Lung (tissue), 17 donors: ENCODE measurements at places on chromosomes 12 and 14. TPM values are rescaled to one million over a fixed set of nuclear protein-coding genes. Genes with fewer than 3 reads are reported as not detected.

Gene NR1H4
- not detected for total RNA-seq

Gene TBX3
- 126 TPM for total RNA-seq

Gene CAPZA3
- total RNA-seq = not detected

DNA sequence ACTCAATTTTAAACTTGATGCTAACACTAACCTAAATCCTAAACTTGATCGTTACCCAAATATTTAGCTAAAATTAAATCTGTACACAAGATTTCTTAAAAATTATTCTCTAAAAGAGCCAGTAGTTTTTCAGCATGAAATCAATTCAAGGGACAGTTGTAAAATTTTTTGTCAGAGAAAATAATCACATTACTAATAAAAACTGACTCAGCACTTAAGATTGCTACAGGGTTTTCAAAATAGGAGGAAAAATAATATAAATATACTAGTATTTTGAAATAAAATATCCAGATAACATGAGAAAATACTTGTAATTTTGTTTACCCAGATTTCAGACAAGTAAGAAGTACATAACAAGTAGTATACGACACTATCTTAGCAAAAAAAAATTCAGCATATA, 1268.1 kb upstream of the USP15 start:
- H3K27me3 ChIP-seq = no peaks in the 10 kb centered on the region
- DNase-seq = no peak
- H3K4me3 ChIP-seq = no peak overlapping the region
- no peak overlapping the region for H3K27ac ChIP-seq

DNA sequence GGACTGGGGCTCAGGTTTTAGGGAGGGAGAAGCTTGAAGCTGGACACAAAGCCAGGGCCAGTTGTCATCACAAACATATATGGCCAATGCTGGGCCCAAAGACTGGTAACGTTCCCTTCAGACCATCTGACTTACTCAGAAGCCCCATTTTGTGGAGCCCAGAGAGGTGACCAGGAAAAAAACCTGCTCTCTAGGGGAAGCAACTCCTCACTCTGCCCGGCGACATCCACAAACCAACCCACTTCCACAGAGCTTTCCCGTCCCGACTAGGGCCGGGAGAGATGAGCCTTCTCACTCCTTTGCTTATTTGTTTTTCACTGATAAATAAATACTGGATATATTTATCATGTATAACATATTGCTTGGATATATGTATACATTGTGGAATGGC, 180.9 kb upstream of the RTL1 start:
- no peak for DNase-seq
- H3K4me1 ChIP-seq = no peaks in the 10 kb centered on the region
- no peak overlapping the region for H3K27ac ChIP-seq
- H3K27me3 ChIP-seq = peaks cover 6% of the 10 kb centered on the region
- no peaks in the 10 kb centered on the region for H3K36me3 ChIP-seq
- no peak overlapping the region for H3K4me3 ChIP-seq

- no peak for DNase-seq
- H3K4me1 ChIP-seq = peaks cover 11% of the 10 kb centered on the region
- no peak overlapping the region for H3K4me3 ChIP-seq
- no peaks in the 10 kb centered on the region for H3K36me3 ChIP-seq
- H3K27ac ChIP-seq = no peak overlapping the region
These were observed 68.6 kb downstream of the HMGA2 start for GRCh38 chr12:65892841-65893251.

DNA sequence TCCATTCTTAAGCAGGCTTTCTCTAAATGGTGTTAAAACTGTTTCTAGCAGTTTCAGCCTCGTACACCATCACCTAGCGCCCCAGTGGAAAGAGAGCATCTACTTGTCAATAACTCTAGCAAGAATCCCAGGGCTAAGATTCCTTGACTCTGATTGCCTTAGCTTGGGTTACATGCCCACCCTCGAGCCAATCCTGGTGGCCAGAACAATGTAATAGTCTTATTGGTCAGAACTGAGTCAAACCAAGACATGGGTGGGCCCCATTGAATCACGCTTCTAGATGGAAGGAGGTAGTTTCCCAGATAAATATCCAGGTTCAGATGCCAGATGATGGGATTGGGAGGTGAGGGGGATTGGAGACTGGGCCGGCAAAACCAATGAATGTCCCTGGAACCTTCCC, 55.9 kb upstream of the MED13L start:
- no peak overlapping the region for H3K4me3 ChIP-seq
- H3K27ac ChIP-seq = no peak overlapping the region
- H3K4me1 ChIP-seq = no peaks in the 10 kb centered on the region

- no peak overlapping the region for H3K27ac ChIP-seq
- H3K4me1 ChIP-seq = no peaks in the 10 kb centered on the region
- H3K36me3 ChIP-seq = no peaks in the 10 kb centered on the region
- H3K27me3 ChIP-seq = no peaks in the 10 kb centered on the region
- no peak overlapping the region for H3K4me3 ChIP-seq
These were observed 62.3 kb upstream of the CCDC175 start for GRCh38 chr14:59638885-59639284.

GRCh38 chr14:85867450-85867849, 337.5 kb downstream of the FLRT2 start:
- no peaks in the 10 kb centered on the region for H3K36me3 ChIP-seq
- no peaks in the 10 kb centered on the region for H3K4me1 ChIP-seq
- no peak overlapping the region for H3K27ac ChIP-seq
- no peak for DNase-seq
- H3K27me3 ChIP-seq = no peaks in the 10 kb centered on the region

DNA sequence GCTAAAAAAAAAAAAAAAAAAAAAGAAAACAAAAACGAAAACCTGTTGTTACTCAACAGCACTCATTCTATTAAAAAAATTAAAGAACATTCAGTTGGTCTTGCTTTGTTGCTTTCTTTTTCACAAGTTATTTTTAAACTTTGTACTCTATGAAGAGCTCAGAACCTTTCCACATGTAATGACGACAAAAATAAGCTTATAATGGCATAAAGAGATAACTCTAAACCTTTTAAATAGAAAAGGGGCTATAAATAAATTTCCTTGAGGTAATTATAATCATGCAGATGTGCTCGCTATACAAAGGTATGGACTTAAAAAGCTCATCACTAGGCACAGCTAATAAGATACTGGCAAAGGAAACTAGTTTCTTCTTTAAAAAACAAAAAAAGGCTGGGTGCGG, 13.4 kb downstream of the NR2C1 start:
- no peak overlapping the region for H3K27ac ChIP-seq
- H3K27me3 ChIP-seq = no peaks in the 10 kb centered on the region
- DNase-seq = no peak
- H3K36me3 ChIP-seq = peaks cover 42% of the 10 kb centered on the region
- no peak overlapping the region for H3K4me3 ChIP-seq

DNA sequence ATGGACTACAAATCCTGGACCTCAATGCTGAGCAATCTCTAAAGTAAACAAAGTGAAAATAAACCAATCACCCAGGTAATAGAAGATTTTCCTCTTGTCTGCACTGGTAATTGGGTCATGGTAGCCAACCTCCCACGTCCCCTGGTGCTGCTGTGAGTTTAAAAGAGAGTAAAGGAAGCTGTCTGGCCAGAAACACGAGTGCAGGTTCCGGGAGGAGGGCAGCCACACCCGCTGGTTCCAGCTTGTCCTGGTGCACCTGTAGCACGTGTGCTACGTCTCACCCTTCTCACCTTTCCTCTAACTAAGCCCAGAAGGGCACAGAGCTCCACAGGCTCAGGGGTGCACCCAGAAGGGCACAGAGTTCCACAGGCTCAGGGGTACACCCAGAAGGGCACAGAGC, 5.4 kb downstream of the CRACR2A start:
- no peaks in the 10 kb centered on the region for H3K27me3 ChIP-seq
- DNase-seq = no peak
- H3K4me1 ChIP-seq = peaks cover 3% of the 10 kb centered on the region
- no peaks in the 10 kb centered on the region for H3K36me3 ChIP-seq
- H3K27ac ChIP-seq = no peak overlapping the region

DNA sequence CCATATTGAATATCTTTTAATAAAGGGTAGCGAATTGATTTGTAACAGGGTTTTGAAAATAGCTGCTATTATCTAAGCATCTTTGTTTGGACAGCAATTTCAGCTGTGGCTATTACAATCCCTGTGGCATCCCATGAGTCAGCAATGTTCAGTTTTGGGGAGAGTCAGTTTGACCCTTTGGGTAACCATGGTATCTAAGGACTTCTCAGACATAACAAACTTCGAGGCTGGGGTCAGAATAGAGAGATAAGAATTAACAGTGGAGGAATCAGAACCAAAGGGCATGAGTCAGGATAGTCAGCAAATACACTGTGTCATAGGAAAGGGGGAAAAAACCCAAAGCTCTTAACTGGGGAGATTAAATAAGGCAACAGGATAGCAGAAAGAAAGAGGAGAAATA, 11.7 kb upstream of the PTHLH start:
- H3K36me3 ChIP-seq = no peaks in the 10 kb centered on the region
- H3K27me3 ChIP-seq = peaks cover 3% of the 10 kb centered on the region
- DNase-seq = no peak
- no peak overlapping the region for H3K4me3 ChIP-seq
- no peak overlapping the region for H3K27ac ChIP-seq
- no peaks in the 10 kb centered on the region for H3K4me1 ChIP-seq

DNA sequence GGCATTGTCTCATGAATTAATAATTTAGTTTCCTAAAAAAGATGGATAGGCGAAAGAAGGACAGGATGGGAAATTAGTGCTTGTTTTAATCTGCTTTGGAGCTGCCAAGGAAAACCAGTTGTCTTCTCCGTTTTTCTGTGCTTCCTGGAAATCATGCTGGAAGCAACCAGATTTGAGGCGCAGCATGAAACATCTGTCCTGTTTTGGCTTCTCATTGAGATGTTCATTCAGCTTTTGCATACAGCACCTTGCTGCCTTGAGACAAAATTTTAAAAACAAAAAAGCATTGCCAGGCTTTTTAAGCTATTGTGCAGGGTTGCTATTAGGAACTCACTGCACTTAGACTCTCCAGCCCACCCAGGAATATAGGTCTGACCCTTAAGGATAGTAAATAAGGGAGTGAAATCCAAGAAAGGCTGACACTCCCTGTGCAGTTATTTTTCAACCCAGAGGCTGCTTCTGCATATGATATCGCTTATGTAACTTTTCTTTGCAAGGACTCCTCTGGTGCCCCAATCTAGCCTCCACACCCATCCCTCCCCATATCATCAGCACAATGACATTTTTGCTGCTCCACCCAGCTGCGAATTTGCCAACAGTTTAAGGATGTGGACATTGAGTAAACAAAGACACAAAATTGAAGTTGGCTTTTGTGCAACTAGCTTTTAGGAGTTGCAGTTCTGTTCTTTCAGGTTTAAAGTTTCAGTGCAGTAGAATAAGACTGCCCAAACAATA, 46.9 kb upstream of the MDM1 start:
- H3K4me1 ChIP-seq = peaks cover 10% of the 10 kb centered on the region
- no peaks in the 10 kb centered on the region for H3K36me3 ChIP-seq
- no peak overlapping the region for H3K27ac ChIP-seq

DNA sequence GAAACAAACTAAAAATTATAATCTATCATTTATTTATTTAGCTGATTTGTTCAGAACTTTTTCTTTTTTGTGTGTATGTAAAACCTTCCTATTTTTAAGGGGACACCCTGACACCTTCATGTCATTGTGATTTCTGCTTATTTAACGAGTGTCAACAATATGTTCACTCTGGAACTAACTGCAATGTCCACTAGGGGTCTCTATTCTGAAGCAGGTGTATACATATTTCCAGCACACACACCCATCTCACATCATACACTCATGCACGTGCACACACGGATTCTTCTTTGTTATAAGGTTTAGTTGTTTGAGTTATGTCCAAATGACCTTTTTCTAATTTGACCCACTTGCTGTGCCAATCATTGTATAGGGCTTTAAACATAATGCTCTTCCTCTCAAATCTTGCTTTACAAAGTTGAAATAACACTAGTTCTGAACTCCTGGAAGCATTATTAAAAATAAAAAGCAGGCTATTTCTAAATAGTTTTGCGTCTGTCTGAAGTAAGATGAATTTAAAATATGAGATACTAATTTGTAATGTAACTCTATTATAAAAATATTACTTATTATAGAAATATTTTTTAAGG, 15.5 kb downstream of the E2F7 start:
- H3K27me3 ChIP-seq = no peaks in the 10 kb centered on the region
- peaks cover 3% of the 10 kb centered on the region for H3K36me3 ChIP-seq
- H3K27ac ChIP-seq = no peak overlapping the region

GRCh38 chr12:43100231-43100630, 451.8 kb downstream of the ADAMTS20 start:
- H3K27me3 ChIP-seq = no peaks in the 10 kb centered on the region
- H3K36me3 ChIP-seq = no peaks in the 10 kb centered on the region
- peaks cover 9% of the 10 kb centered on the region for H3K4me1 ChIP-seq

- H3K36me3 ChIP-seq = no peaks in the 10 kb centered on the region
- DNase-seq = no peak
- no peak overlapping the region for H3K4me3 ChIP-seq
- no peaks in the 10 kb centered on the region for H3K4me1 ChIP-seq
These were observed 21.2 kb upstream of the RDH16 start for GRCh38 chr12:56978397-56979138.
